ENCODE measurements at places on chromosomes 2 and 18. TPM values are rescaled to one million over a fixed set of nuclear protein-coding genes. Genes with fewer than 3 reads are reported as not detected.

ADD2 gene
- not detected for total RNA-seq

ARHGEF33 gene
- not detected for total RNA-seq

TACR1 gene
- not detected for total RNA-seq

FEV gene
- total RNA-seq = not detected

ASB18 gene
- total RNA-seq = not detected

LOXHD1 gene
- total RNA-seq = not detected

PIEZO2 gene
- total RNA-seq = not detected

TEKT4 gene
- total RNA-seq = not detected

ERMN gene
- total RNA-seq = not detected

CDK5R2 gene
- 0.71 TPM for total RNA-seq

CPLX4 gene
- not detected for total RNA-seq

AOX1 gene
- 116 TPM for total RNA-seq

IMMT gene
- 75.7 TPM for total RNA-seq

DES gene
- 83.3 TPM for total RNA-seq

IL1RN gene
- total RNA-seq = not detected

PPP1R1C gene
- total RNA-seq = not detected

CRYGC gene
- total RNA-seq = not detected

RGPD4 gene
- total RNA-seq = not detected

LIMS3 gene
- total RNA-seq = 1.6 TPM

IL1F10 gene
- total RNA-seq = not detected

EIF4E2 gene
- 69.5 TPM for total RNA-seq

CD28 gene
- not detected for total RNA-seq

ST6GAL2 gene
- 0.58 TPM for total RNA-seq

SLC16A14 gene
- 3.5 TPM for total RNA-seq

GALNT13 gene
- total RNA-seq = 0.18 TPM

POTEC gene
- total RNA-seq = not detected

DYNAP gene
- not detected for total RNA-seq

SH3RF3 gene
- total RNA-seq = 15.9 TPM

NOTO gene
- total RNA-seq = not detected

ERBB4 gene
- total RNA-seq = not detected

SLC40A1 gene
- total RNA-seq = 2.0 TPM

MC2R gene
- total RNA-seq = not detected

KCNS3 gene
- 0.18 TPM for total RNA-seq

C2orf81 gene
- total RNA-seq = 2.8 TPM

ABI2 gene
- 33.4 TPM for total RNA-seq

MPP4 gene
- 3.4 TPM for total RNA-seq

TRABD2A gene
- 7.8 TPM for total RNA-seq

ABCB11 gene
- total RNA-seq = not detected

CDKL4 gene
- total RNA-seq = 0.71 TPM

UGT1A10 gene
- not detected for total RNA-seq

SERPINB11 gene
- not detected for total RNA-seq

ZNF142 gene
- 5.5 TPM for total RNA-seq

MC4R gene
- not detected for total RNA-seq

PSMG2 gene
- 97.2 TPM for total RNA-seq

CD8B2 gene
- total RNA-seq = not detected

SRD5A2 gene
- total RNA-seq = not detected

KLHL14 gene
- not detected for total RNA-seq
